ENCODE measurements at places on chromosomes 5 and 9. TPM values are rescaled to one million over a fixed set of nuclear protein-coding genes. Genes with fewer than 3 reads are reported as not detected.

Gene CDKN2B-AS1
- 2.0 TPM for total RNA-seq

- no peaks in the 10 kb centered on the region for H3K36me3 ChIP-seq
- no peaks in the 10 kb centered on the region for H3K4me1 ChIP-seq
- H3K4me3 ChIP-seq, result no peak overlapping the region
- DNase-seq, result no peak
- no peak overlapping the region for H3K27ac ChIP-seq
Observed at GRCh38 chr5:99674101-99674500, 745.3 kb upstream of the CHD1 start.

Gene UNC5A
- not detected for total RNA-seq

Gene ZNF300
- 6.1 TPM for total RNA-seq

- no peaks in the 10 kb centered on the region for H3K36me3 ChIP-seq
- no peak overlapping the region for H3K4me3 ChIP-seq
- no peak overlapping the region for H3K27ac ChIP-seq
- DNase-seq, result no peak
- no peaks in the 10 kb centered on the region for H3K4me1 ChIP-seq
Observed at GRCh38 chr5:6570530-6570929, 62.3 kb downstream of the NSUN2 start.

Gene SPINK5
- total RNA-seq, result not detected

DNA sequence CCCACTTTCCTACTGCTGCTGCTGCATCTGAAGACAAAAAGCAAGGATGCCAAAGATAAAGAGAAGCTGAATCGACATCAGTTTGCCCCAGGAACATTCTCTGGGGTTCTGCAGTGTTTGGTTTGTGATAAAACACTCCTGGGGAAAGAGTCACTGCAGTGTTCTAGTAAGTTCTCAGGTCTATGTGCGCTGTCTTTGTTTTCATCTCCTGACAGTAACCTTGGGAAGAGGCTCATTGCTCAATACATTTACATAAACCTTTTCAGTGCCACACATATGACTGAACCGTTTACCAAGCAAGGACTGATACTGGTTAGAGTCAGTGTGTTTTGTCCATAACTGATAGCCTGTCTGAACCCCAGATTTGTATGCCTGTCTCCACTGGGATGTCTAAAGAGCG, 232.1 kb downstream of the ARHGEF28 start:
- no peak for DNase-seq
- H3K36me3 ChIP-seq, result no peaks in the 10 kb centered on the region
- no peaks in the 10 kb centered on the region for H3K4me1 ChIP-seq
- no peak overlapping the region for H3K27ac ChIP-seq

- H3K27ac ChIP-seq, result no peak overlapping the region
- H3K36me3 ChIP-seq, result no peaks in the 10 kb centered on the region
Observed at GRCh38 chr9:110820381-110820780, 151.8 kb downstream of the MUSK start.

DNA sequence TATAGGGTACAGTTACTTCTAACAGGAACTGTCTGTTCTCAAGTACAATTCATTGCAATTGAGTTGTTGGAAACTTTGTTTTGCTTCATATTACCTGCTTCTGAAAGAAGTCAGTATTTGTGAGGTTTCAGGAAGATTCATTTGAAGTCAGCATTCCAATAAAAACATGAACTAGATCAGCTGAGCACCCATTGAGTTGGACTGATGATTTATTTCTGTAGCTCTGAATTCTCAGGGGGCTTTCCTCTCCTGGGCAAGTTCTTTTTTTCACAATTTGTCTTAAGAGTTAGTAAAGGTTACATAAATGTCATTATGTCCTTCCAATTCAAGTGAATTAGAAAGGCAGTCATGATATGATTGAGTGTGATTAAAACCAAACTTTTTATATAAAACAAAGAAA, 16.2 kb upstream of the KIF2A start:
- H3K36me3 ChIP-seq, result no peaks in the 10 kb centered on the region
- no peaks in the 10 kb centered on the region for H3K4me1 ChIP-seq
- H3K27me3 ChIP-seq, result no peaks in the 10 kb centered on the region
- no peak overlapping the region for H3K27ac ChIP-seq
- no peak overlapping the region for H3K4me3 ChIP-seq

DNA sequence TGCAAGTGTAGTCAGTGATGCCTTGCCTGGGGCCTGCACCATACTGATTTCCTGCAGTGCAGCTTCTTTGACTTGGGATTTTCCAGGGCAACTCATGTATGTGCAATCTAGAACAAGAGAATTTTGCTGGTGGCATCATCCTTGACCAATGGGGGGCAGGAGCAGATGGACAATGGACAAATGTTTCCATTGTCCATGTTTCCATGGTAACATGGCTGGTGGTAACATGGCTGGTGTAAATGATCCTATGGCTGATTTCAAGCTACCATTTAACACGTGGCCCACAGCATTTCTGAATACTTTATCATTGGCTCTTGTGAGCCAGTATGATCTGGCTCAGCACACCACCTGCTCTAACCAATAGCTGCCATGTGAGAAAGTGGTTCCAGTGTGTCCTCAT, 130.1 kb upstream of the OSMR start:
- H3K27me3 ChIP-seq, result no peaks in the 10 kb centered on the region
- no peak overlapping the region for H3K4me3 ChIP-seq
- no peak for DNase-seq
- peaks cover 21% of the 10 kb centered on the region for H3K4me1 ChIP-seq

DNA sequence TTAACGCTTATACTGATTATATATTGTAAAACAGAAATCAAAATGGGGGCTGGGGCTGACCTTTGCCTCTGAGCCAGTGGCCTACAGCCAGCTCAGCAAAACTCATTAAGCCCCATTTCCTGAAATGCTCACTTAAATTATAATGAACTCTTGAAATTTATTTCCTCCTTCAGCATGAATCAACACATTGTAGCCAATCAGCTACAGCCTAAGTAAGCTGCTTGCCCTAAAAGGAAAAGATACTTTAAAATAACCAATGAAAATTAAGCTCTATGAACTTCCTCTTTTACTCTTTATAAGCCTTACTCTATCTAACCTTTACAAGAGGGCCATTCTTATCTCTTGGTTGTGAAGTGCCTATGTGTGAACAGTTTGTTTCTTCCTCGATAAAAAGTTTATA, 33.5 kb upstream of the SUB1 start:
- no peak for DNase-seq
- H3K27ac ChIP-seq, result no peak overlapping the region
- H3K27me3 ChIP-seq, result no peaks in the 10 kb centered on the region
- H3K4me3 ChIP-seq, result no peak overlapping the region
- no peaks in the 10 kb centered on the region for H3K4me1 ChIP-seq

GRCh38 chr9:81239388-81239787, 450.0 kb downstream of the TLE1 start:
- no peak overlapping the region for H3K27ac ChIP-seq
- no peaks in the 10 kb centered on the region for H3K36me3 ChIP-seq
- no peaks in the 10 kb centered on the region for H3K4me1 ChIP-seq
- no peak overlapping the region for H3K4me3 ChIP-seq

DNA sequence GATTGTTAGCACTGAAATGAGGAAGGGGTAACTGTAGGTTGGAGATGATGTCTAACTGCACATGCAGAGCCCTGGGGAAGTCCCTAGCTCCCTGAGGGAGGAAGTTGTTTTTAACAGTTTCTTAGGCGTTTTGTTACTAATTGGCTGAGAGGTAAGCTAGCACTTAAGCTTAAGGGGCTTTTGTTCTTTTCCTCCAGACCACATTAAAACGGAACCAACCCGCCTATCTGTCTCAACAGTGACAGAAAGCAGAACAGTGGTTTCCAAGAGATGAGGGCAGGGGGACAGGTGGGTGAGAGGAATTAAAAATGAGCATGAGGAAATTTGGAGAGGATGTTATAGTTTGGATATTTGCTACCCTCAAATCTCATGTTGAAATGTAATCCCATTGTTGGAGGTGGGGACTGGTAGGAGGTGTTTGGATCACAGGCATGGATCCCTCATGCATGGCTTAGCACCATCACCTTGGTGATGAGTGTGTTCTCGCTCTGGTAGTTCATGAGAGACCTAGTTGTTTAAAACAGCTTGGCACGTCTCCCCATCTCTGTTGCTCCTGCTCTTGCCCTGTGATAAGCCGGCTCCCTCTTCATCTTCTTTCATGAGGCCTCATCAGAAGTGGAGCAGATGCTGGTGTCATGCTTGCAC, 38.9 kb downstream of the LYRM7 start:
- H3K27me3 ChIP-seq, result no peaks in the 10 kb centered on the region
- H3K4me1 ChIP-seq, result no peaks in the 10 kb centered on the region
- H3K4me3 ChIP-seq, result no peak overlapping the region

Gene SH3GL2
- total RNA-seq, result 0.55 TPM

Gene TMEM252
- total RNA-seq, result not detected
